ENCODE measurements at places on chromosomes 7 and 10.

- no peak for DNase-seq
Observed at GRCh38 chr7:140165422-140165821, 11.4 kb downstream of the KDM7A start.

- DNase-seq = no peak
Observed at GRCh38 chr7:97971990-97972943, 17.7 kb downstream of the OCM2 start.

- no peak for DNase-seq
Observed at GRCh38 chr7:51471210-51471980, 154.8 kb upstream of the COBL start.

DNA sequence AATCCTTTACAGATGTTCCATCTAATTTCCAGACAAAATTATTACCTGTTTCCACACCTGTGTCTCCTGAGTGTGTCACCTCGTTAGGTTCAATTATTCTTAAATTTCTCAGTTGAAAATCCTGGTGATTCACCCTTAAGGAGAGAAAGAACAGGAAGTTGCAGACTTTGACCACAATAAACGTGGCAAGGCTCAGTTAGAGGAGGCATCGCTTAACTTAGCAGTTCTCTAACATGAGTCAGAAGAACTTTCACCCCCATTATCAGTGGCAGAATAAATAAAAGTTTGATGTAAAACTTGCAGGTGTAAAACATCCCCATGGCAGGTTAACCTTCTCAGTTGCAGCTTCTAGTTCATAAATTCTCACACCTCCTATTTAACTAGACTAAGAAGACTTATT, 8.3 kb downstream of the XPNPEP1 start:
- no peak for DNase-seq

DNA sequence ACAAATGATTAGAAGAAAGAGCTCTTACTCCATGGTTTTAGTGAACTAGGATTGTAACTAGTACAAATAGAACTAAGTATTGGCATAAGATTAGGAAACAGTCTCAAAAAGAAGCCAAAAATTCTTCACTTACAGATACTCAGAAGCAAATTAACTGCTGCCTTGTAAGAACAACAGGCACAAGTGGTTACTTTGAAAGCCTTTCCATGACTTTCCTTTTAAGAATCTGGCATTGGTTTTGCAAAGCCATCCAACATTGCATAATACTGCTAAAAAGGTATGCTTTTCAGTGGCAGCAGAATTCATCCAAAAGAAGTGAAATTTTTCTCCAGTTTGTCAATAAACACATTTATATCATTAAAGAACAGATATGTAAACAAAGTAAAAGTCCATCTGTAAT, 126.8 kb upstream of the ODAD2 start:
- no peak for DNase-seq

DNA sequence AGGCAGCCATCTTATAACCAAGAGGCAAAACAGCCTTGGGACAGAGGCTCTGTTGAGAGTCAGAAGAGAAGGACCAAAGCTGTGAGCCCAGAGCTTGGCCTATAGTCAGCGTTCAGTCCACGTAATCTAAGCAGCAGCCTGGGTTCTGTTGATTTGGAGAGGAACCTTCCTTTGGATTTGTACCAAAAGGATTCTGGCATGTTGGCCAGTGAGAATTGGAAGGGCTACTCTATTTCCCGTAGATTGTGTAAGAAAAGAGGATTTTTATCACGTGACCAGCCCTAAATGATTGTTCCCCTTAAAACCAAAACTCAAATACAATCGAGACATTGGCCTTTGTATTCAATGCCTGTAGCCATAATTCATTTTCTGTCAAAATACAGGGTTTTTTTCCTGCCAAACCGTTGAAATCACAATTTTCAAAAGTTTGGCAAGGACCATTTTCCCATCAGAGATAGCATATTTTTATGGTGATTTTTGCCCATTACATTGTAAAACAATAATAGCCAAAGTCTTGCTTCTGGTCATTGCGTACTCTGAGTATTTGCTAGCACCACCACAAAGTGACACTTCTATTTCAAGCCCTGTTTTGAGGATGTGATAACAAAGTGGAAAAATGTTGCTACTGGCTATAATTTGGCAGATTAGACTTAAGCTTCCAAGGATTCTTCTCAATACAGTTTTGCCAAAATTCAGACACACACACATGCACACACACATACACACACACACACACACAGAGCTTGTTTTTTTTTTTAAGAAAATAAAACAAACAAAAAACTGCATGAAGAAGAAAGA, 23.1 kb upstream of the BMPER start:
- no peak for DNase-seq

DNA sequence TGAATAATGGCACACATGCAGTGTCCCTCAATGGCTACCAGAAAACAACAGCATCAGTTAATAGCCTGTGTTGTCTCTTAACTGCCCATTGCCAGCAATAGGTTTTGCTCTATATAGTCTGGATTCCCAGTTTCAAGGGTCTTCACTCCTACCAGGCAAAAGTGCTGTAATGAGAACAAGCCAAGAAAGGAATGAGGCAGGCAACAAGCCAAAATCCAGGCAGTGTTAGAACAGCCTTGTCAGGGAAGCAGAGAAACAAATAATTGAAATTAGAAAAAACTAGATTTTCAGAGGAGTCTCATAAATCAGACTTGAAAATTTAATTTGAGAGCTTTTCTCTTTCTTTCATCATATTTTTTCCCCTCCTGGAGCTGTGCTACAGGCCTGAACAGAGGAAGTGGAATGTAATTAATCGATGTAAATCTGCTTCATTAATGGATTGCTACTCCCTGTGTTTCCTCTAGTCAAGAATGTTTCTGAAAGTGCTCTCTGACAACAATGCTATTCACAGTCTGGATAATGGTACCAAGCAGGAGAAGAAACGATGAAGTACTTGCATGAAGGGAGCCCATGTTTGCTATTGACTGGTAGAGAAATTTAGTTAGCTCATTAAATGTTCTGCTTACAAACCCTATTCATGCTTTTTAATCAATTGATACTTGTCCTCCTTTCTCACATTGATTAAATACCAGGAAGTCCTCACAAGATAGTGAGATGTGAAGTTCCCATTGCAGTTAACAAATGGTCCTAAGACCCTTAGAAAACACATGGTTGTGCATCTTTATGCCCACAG, 202.0 kb upstream of the LRRTM3 start:
- DNase-seq = no peak

- DNase-seq = no peak
Observed at GRCh38 chr7:38411404-38411803, 138.0 kb upstream of the TARP start.

GRCh38 chr10:129601737-129602136, 134.7 kb downstream of the MGMT start:
- no peak for DNase-seq

DNA sequence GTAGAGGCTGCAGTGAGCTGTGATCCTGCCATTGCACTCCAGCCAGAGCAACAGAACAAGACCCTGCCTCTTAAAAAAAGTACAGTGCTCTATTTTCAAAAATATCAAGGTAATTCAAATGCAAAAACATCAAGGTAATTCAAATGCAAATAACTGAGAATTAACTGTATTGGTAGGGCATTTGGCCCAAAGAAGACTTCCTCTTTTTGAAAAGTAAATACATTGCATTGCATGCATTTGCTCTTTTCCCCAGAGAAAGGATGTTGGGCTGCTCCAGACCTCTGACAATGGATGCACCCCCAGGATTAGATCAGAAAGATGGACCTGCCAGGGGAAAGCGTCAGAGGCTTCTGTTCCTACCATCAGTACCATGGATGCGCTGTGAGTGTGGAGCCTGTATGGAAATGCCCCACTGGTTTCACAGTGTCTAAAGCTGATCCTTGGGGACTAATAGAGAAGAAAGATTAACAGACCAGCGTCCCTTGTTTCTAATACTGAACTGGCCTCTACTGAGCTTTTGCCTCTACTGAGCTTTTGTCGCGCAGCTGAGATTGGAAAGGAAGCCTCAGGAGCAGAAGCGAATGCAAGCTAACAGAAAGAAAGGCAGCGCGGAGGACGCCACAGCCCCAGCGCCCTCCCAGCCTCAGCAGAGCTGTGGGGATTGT, 93.5 kb upstream of the LYZL2 start:
- DNase-seq = no peak

- no peak for DNase-seq
Observed at GRCh38 chr10:5030989-5031388, 27.3 kb upstream of the AKR1C2 start.

- no peak for DNase-seq
Observed at GRCh38 chr7:33196221-33196620, 66.9 kb downstream of the BBS9 start.

DNA sequence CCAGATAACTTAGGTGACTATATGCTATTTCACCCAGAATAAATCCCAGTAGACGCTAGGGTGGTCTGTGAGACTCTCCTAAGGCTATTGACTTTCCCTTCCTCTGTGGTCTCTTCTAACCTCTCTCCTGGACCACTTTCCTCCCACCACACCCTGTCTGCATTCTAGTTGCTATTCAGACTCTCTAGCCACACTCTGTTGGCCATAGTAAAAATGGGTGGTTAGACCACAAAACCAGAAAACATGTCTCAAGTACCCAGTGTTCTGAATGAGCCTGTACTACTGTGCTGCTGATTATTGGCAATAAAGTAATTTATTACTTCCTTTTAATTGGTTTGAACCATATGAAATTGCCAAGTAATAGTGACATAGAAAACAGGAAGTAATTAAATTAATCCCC, 240.8 kb downstream of the KIF20B start:
- no peak for DNase-seq

DNA sequence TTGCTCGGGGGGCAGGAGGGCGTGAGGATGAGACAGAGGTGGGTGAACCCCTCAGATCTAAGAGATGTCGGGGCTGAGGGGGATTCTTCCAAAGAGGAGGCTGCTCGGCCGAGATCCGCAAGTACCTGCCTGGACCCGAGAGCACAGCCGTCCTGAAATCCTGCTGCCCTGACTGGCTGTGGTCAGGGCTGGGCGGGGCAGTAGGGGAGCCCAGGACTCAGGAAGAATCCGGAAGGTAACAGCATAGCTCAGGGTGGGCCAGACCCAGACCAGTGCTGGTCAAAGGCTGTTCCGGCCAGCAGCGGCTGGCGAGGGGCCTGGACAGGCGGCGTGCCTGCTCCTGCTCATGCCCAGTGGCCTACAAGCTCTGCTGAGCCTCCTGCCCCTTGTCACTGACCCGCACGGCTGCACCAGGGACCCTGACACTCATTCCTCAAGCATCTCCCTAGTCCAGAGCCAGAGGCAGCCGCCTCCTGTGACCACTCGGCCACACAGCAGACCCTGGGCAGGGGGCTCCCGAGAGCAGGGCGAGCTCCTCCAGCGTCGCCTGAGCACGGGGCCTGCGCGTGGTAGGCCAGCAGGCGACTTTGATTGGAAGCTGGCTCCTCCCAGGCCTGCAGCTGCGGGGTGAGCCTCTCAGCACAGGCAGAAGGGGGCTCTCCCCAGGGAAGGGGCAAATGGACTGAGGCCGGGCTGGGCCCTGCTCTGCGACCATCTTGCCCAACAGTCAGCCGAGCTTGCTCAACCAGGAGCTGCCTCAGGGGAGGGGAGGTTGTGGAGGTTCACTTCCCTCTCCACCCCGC, 3.1 kb upstream of the ADAP1 start:
- no peak for DNase-seq

DNA sequence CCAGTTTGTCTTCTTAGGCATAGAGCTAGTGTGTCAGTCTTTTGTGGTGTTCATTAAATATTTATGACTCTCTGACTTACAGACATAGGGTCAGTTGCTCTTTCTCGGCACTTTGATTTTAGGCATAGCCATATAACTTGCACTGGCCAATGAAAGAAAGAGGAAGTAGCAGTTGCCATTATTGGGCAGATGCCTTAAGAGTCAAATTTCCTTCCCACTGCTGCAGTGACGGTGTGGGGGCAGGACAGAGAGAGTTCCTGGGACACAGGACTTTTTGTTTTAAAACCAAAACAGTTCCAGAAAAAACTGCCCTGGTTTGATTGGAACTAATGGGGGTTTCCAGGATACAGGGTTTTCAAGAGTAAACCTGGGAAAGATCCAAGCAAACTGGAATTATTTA, 60.2 kb upstream of the PHF14 start:
- DNase-seq = no peak

DNA sequence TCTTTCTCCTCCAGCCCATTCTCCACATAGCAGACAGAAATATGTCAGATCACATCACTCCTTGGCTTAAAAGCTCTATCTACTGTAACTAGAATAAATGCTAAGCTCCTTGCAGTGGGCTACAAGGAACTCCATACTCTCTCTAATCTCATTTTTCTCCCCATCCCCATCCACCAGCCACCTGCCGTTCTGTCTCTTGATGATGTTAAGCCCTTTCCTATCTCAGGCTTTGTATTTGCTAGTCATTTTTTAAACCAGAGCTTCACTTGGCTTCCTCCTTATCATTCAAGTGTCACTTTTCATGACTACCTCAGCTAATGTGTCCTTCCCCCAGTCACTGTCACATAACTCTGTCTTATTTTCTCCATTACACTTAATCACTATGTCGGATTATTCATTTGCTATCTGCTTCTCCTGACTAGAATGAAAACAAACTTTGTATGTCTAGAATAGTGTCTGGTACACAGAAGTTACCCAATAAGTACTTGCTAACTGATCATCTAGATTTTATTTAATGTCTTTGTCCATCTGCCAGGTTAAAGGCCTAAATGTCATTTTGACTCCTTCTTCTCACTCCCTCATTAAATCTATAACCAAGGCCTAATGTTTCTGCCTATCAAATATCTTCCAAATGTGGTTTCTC, 87.2 kb upstream of the RPA3 start:
- no peak for DNase-seq

DNA sequence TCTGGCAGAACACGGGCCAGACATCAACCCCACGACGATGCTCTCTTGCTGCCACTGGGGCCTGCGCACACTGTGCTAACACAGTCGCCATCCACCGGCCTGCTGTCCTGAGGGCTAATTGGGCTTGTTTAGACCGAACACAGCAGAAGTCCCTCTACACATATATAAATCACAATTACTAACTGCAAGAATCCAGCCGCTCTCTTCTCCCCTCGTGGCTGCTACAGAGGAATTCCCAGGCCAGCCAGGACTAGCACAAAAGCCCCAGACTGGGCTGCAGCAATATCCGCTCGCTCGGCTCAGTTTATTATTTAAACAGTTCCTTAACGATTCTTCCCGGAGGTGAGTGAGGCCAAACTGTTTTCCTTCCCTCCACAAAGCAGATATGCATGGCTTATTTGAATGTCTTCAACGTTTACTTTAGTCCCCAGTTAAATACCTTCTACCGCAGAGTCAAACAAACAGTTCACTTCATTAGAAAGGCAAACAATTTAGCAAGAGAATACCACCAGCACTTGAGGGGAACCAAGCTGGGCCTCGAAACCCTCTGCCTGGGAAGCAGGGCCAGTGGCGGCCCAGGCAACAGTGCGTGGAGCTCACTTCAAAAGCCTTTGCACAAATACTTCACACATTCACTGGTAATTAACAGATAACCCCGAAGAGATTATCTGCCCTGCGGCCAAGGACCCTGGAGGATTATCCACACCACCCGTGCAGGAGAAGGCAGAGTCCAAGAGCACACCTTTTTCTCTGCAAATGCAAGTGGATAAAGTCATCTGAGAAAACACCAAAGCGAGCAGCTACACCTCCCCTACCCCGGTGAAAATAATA, 145.3 kb downstream of the GLI3 start:
- no peak for DNase-seq

GRCh38 chr10:30022590-30022989, 36.8 kb downstream of the JCAD start:
- DNase-seq = no peak

GRCh38 chr7:24831240-24831639, 74.0 kb upstream of the GSDME start:
- DNase-seq = no peak

GRCh38 chr10:86098187-86098881, 268.3 kb downstream of the GRID1 start:
- DNase-seq = no peak

Measured in glomerular endothelial cell (primary cell).